Heart left ventricle (tissue), 16 donors: ENCODE measurements at places on chromosomes 12 and 14. TPM values are rescaled to one million over a fixed set of nuclear protein-coding genes. Genes with fewer than 3 reads are reported as not detected.

- peak within 1 kb of the TSS; percentile 38 for H3K4me3 ChIP-seq
- peak; percentile 67 for DNase-seq
- H3K27me3 ChIP-seq = peaks cover 100% of the 10 kb centered on the region
- peaks cover 46% of the 10 kb centered on the region for H3K4me1 ChIP-seq
These were observed at the start of gene PAX9 for GRCh38 chr14:36661506-36662257. Gene PAX9, plus strand, starts transcription at chr14:36661860. Its CDS starts 230 bp downstream, at chr14:36662090.

IL22 gene
- not detected for total RNA-seq

DNA sequence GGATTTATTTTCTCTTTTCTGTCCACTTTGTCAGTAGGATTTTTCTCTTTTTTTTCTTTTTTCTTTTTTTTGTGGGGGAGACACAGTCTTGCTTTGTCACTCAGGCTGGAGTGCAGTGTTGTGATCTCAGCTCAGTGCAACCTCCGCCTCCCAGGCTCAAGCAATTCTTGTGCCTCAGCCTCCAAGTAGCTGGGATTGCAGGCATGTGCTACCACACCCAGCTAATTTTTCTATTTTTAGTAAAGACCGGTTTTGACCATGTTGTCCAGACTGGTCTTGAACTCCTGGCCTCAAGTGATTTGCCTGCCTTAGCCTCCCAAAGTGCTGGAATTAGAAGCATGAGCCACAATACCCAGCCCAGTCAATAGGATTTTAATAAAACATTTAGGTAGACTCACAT, 21.0 kb upstream of the TBK1 start:
- no peaks in the 10 kb centered on the region for H3K4me1 ChIP-seq
- no peak overlapping the region for H3K27ac ChIP-seq

DNA sequence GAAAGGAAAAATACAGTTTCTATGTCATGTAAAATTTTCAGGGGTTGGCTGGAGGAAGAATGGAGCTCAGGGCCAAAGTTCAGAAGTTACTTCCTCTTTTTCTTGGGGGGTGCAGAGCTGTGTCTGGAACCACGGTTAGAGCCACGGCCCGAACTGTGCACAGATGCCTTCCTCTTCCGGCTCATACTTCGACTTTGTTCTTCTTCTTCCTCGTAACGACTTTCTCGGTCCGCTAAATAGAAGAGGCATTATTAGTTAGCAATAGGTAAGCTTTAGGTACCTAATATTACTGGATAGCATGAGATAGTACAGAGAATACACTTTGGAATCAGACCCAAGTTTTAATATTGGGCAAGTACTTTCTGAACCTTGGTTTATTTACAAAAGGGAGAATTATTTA, 31.2 kb downstream of the SUPT16H start:
- no peak overlapping the region for H3K27ac ChIP-seq
- DNase-seq = peak; percentile 37
- no peaks in the 10 kb centered on the region for H3K27me3 ChIP-seq
- peaks cover 62% of the 10 kb centered on the region for H3K36me3 ChIP-seq

PPP1CC gene
- 140 TPM for total RNA-seq

PLD4 gene
- 0.27 TPM for total RNA-seq

- H3K27ac ChIP-seq = no peak overlapping the region
- no peaks in the 10 kb centered on the region for H3K27me3 ChIP-seq
- no peak overlapping the region for H3K4me3 ChIP-seq
- H3K36me3 ChIP-seq = no peaks in the 10 kb centered on the region
- no peaks in the 10 kb centered on the region for H3K4me1 ChIP-seq
These were observed 54.7 kb downstream of the PRIMA1 start for GRCh38 chr14:93733631-93734030.

- H3K4me3 ChIP-seq = no peak overlapping the region
- no peak overlapping the region for H3K27ac ChIP-seq
- no peak for DNase-seq
- H3K27me3 ChIP-seq = no peaks in the 10 kb centered on the region
These were observed 69.8 kb upstream of the PYGL start for GRCh38 chr14:51014086-51014485.

DNA sequence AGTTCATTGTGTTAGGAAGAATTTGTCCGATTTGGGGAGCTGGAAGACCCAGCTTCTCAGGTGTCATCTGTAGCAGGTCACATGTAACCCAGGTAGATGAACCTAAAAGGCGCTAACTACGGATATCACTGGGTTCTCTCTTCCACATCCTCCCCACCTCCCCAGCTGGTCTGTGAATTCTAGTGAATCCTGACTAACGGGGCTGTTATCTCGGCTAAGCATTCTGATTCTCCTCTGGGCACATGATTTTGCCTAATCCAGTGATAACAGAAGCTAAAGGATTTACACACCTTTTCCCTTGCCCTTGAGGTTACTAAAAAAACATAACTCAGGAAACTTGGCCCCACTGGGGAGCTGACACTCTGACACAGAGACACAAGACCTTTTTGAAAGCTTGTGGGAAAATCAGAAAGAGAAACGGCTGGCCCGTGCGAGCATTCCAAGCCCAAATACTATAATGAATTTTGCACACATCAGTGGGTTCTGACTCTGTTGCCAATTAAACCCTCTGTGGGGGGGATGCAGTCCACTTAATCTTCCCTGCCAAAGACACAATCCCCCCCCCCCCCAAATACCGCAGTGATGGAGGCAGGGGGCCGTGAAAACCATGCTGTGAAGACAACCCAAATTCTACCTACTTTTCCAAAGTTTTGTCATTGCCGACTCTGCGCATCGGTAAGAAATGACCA, 81.0 kb upstream of the FZD10 start:
- H3K36me3 ChIP-seq = no peaks in the 10 kb centered on the region
- no peak overlapping the region for H3K4me3 ChIP-seq
- H3K27ac ChIP-seq = no peak overlapping the region
- no peaks in the 10 kb centered on the region for H3K27me3 ChIP-seq

CCDC197 gene
- 0.57 TPM for total RNA-seq

GRCh38 chr12:132772606-132773005, 11.0 kb upstream of the ANKLE2 start:
- H3K36me3 ChIP-seq = peaks cover 80% of the 10 kb centered on the region
- no peak overlapping the region for H3K4me3 ChIP-seq
- no peak for DNase-seq
- H3K4me1 ChIP-seq = peaks cover 12% of the 10 kb centered on the region
- H3K27me3 ChIP-seq = no peaks in the 10 kb centered on the region

GNB3 gene
- total RNA-seq = 2.5 TPM

IFT43 gene
- 39.7 TPM for total RNA-seq

DNA sequence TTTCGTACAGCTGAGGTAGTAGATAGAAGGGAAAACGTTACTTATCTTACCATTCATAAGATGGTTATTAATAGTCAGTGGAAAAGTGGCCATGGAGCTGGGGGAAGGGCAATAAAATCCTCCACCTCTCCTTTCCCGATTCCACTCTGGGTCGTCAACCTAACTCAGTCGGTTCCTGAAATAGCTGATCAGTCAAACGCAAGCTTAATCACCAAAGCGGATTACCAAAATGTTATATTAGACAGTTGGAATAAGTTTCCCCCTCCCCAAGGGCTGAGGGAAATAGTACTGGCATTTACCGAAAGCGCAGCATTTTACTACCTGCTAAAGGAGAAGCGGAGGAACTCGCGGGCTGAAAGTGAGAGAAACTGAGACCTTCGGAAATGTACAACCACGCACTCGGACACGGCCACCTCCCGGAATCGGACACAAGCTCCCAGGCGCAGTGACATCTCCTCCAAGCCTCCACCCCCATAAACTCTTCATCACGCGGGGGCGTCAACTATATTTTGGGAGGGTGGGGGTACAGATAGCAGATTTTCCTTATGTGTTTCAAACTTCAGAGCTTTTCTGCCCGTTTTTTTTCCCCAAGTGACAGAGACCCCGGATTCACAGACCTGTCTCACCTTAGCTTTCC, 1.2 kb downstream of the PPM1H start:
- peaks cover 12% of the 10 kb centered on the region for H3K4me1 ChIP-seq
- H3K27ac ChIP-seq = no peak overlapping the region
- peak; percentile 16 for DNase-seq

DNA sequence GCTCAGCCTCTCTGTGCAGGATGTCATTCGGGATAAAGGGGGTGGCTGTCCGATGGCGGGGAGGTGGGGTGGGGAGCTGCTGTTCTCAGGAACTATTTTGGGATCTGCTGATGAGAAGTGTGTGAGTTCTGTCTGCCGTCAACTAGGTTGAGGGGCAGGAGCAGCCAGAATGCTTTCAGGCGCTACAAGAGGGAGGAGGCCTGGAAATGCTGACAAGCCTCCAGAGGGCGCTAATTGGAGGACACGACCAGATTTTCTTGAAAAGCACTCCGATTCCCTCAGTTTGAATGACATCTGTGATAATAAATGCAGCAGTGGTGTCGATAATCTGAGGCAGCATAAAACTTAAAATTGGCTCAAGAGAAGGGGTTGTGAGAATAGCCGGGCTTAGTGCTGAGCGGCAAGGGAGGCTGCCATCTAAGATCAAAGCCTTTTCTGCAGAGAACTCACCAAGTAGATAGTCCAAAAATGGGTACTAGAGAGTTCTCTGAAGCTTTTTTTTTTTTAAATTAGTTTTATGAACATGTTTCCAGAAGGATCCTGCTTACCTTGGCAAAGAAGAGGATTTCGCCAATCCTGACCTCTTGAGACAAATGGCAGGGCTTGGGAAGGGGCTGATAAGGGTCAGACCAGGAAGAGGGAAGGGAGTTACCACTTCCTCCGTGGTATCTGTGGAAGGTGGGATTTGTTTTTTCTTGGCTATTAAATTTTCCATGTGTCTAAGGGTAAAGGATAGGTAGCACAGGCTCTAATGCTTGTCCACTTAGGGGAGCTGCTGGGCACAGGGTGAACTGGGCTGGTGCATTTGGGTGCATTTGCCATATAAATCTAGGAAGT, 94.4 kb downstream of the CRACR2A start:
- H3K27ac ChIP-seq = no peak overlapping the region
- no peak overlapping the region for H3K4me3 ChIP-seq
- H3K4me1 ChIP-seq = peaks cover 8% of the 10 kb centered on the region
- no peaks in the 10 kb centered on the region for H3K36me3 ChIP-seq
- no peak for DNase-seq
- no peaks in the 10 kb centered on the region for H3K27me3 ChIP-seq

- no peak overlapping the region for H3K4me3 ChIP-seq
- H3K4me1 ChIP-seq = no peaks in the 10 kb centered on the region
- H3K27me3 ChIP-seq = no peaks in the 10 kb centered on the region
- H3K27ac ChIP-seq = no peak overlapping the region
These were observed 614.3 kb upstream of the MDGA2 start for GRCh38 chr14:48289701-48290100.

KRT77 gene
- total RNA-seq = not detected

- H3K4me1 ChIP-seq = peaks cover 10% of the 10 kb centered on the region
- peak; percentile 81 for DNase-seq
- H3K36me3 ChIP-seq = no peaks in the 10 kb centered on the region
These were observed 44.8 kb upstream of the GZMB start for GRCh38 chr14:24678801-24679247.

DNA sequence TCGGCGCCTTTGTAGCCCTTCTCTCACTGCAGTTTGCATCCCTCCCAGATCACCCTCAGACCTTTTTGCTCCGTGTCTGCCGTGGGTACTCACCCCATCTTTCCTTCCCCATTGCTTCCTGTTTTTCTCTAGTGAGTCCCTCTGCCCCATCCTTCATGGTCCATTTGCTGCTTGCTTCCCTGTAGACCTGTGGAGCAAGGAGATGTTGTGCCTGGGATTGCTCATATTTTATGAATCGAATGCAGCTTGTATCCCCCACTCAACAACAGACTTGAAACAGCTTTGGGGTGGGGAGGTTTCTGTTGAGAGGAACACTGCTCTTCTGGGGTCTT, 661 bp downstream of the DENR start:
- no peaks in the 10 kb centered on the region for H3K27me3 ChIP-seq
- H3K4me3 ChIP-seq = peak overlapping the region; percentile 96
- H3K36me3 ChIP-seq = peaks cover 45% of the 10 kb centered on the region
- no peak for DNase-seq

- DNase-seq = peak; percentile 80
- no peak overlapping the region for H3K4me3 ChIP-seq
- no peaks in the 10 kb centered on the region for H3K27me3 ChIP-seq
- H3K36me3 ChIP-seq = no peaks in the 10 kb centered on the region
- H3K4me1 ChIP-seq = peaks cover 25% of the 10 kb centered on the region
- H3K27ac ChIP-seq = peak overlapping the region; percentile 5
These were observed 129.4 kb downstream of the SCARB1 start for GRCh38 chr12:124734224-124734788.

GRCh38 chr12:110361216-110361615, 42.3 kb downstream of the ANAPC7 start:
- H3K27me3 ChIP-seq = no peaks in the 10 kb centered on the region
- H3K27ac ChIP-seq = no peak overlapping the region
- no peaks in the 10 kb centered on the region for H3K36me3 ChIP-seq
- no peak for DNase-seq

GRCh38 chr12:103586132-103586531, 941 bp upstream of the STAB2 start:
- DNase-seq = no peak
- no peak overlapping the region for H3K27ac ChIP-seq
- no peak overlapping the region for H3K4me3 ChIP-seq

ANKRD33 gene
- total RNA-seq = not detected

- H3K27me3 ChIP-seq = no peaks in the 10 kb centered on the region
- no peak for DNase-seq
- no peaks in the 10 kb centered on the region for H3K36me3 ChIP-seq
- no peak overlapping the region for H3K4me3 ChIP-seq
These were observed 96.2 kb downstream of the KICS2 start for GRCh38 chr12:64125913-64126312.
